H9 (cell line): ENCODE measurements at places on chromosomes 3 and 15. TPM values are rescaled to one million over a fixed set of nuclear protein-coding genes. Genes with fewer than 3 reads are reported as not detected.

CELSR3 gene
- total RNA-seq, result 23.5 and 23.9 TPM in 2 replicates

ATP13A5 gene
- total RNA-seq, result not detected in 2 replicates

SRP14 gene
- 200 and 208 TPM in 2 replicates for total RNA-seq

TMEM108 gene
- total RNA-seq, result 3.5 and 5.0 TPM in 2 replicates

NECTIN3 gene
- total RNA-seq, result 52.0 and 53.7 TPM in 2 replicates

PP2D1 gene
- not detected in 2 replicates for total RNA-seq

ANKRD63 gene
- total RNA-seq, result 0.26 and 0.46 TPM in 2 replicates

RETNLB gene
- not detected in 2 replicates for total RNA-seq

MYO5A gene
- 21.8 and 22.0 TPM in 2 replicates for total RNA-seq

SPRED1 gene
- 41.0 and 42.1 TPM in 2 replicates for total RNA-seq

NR1I2 gene
- total RNA-seq, result not detected in 2 replicates

FBN1 gene
- 3.6 and 4.9 TPM in 2 replicates for total RNA-seq

PRICKLE2 gene
- total RNA-seq, result 3.2 and 3.4 TPM in 2 replicates

HHLA2 gene
- not detected in 2 replicates for total RNA-seq

SMAD6 gene
- 6.0 and 6.8 TPM in 2 replicates for total RNA-seq

AGBL1 gene
- total RNA-seq, result not detected in 2 replicates

KNL1 gene
- 16.8 and 19.7 TPM in 2 replicates for total RNA-seq

MFSD1 gene
- 9.5 and 10.4 TPM in 2 replicates for total RNA-seq

SLC28A2 gene
- not detected in 2 replicates for total RNA-seq

CCDC39 gene
- 0.59 and 0.79 TPM in 2 replicates for total RNA-seq

SCG3 gene
- total RNA-seq, result 22.7 and 24.0 TPM in 2 replicates

HRG gene
- not detected in 2 replicates for total RNA-seq

IQCH gene
- 1.1 and 1.9 TPM in 2 replicates for total RNA-seq

CMTM8 gene
- 4.0 TPM in 2 replicates for total RNA-seq

FAN1 gene
- total RNA-seq, result 27.4 and 28.2 TPM in 2 replicates

ATP13A3 gene
- total RNA-seq, result 75.8 and 78.5 TPM in 2 replicates

PPCDC gene
- total RNA-seq, result 17.6 and 22.7 TPM in 2 replicates

SMCO1 gene
- not detected in 2 replicates for total RNA-seq

PRR20G gene
- total RNA-seq, result 0.26 and 0.35 TPM in 2 replicates

ITIH4 gene
- 3.0 and 3.4 TPM in 2 replicates for total RNA-seq

ANO10 gene
- total RNA-seq, result 32.3 and 38.7 TPM in 2 replicates

THRB gene
- total RNA-seq, result 6.8 and 8.6 TPM in 2 replicates

MYO5C gene
- total RNA-seq, result 22.2 and 22.4 TPM in 2 replicates

WDR76 gene
- 29.6 and 31.1 TPM in 2 replicates for total RNA-seq

PDZRN3 gene
- 5.5 and 5.9 TPM in 2 replicates for total RNA-seq

LNP1 gene
- total RNA-seq, result 4.1 and 4.2 TPM in 2 replicates
